ENCODE measurements at places on chromosomes 12 and 14.

GRCh38 chr12:49888461-49889151, 15.1 kb downstream of the FAIM2 start:
- no peak for DNase-seq

DNA sequence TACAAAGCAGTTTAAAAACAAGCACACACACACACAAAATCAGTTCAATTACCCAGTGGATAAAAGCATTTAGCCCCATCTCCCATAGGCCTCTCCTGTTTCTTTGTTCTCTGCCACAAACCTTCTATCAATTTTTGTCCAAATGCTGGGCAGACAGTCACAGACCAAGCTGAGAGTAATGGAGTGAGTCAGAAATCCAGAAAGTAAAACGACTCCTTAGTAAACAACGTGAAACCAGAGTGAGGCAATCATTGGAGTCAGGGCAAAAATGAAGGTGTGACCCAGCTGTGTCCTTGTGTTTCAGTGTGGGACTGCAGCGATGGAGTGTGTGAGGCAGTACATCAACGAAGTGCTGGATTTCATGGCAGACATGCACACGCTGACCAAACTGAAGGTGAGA, 102.0 kb downstream of the PRIMA1 start:
- no peak for DNase-seq

GRCh38 chr12:85155791-85156190, 119.6 kb downstream of the LRRIQ1 start:
- peak; percentile 35 for DNase-seq

DNA sequence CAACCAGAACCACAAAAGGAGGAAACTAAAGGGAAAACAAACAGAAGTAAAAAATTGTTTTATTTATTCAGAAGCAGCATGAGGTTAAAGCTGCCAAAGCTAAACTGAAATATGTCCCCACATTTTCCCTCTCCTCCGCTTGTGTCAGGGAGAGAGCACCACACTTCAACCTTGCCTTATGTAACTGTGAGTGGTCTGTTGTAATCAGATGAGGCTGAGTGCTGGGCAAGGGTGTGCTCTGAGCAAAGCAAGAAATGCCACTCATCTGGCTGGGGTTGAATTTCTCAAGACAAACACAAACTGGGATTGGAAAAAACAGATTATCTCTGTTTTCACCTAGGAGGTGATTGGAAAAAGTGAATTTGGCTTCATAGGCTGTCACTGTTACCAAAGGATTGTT, 12.2 kb downstream of the CAPZA3 start:
- no peak for DNase-seq
